ENCODE measurements at places on chromosomes 3 and 15.

GRCh38 chr3:130838898-130839600, 54.8 kb upstream of the ATP2C1 start:
- no peak for DNase-seq

- DNase-seq = no peak
These were observed 7.9 kb upstream of the UBXN7 start for GRCh38 chr3:196440041-196440537.

DNA sequence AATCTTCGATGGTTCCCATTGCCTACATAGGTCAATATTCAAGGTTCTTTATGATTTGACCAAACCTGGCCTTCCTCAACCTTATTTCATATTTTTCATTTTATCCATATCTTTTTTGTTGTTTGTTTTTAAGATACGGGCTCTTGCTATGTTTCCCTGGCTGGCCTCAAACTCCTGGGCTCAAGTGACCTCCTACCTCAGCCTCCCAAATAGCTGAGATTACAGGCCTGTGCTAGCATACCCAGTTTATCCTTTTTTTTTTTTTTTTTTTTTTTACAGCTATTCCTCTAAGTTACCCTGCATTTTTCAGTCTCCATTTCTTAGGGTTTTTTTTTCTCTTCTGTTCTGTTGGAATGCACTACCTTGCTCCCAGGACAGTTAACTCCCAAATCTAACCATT, 14.5 kb downstream of the ZNF609 start:
- no peak for DNase-seq

GRCh38 chr15:30929064-30929669, 25.5 kb downstream of the FAN1 start:
- DNase-seq = no peak

DNA sequence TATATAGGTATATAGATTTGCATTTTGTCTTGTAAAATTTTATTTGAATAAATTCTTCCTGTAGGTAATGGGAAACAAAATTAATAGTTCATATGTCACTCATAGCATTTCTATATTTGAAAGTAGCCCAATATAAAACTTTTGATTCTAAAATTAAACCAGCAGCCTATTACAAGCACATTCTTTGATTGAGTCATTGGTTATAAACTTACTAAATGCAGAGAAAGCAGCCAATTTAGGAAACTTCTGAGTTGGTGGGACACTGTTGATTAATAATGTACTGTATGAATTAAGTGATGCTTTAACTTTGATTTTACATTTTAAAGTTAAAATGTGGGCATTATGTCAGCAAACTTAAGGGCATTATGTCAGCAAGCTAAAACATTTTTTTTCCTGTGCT, 34.5 kb downstream of the NR1D2 start:
- no peak for DNase-seq

DNA sequence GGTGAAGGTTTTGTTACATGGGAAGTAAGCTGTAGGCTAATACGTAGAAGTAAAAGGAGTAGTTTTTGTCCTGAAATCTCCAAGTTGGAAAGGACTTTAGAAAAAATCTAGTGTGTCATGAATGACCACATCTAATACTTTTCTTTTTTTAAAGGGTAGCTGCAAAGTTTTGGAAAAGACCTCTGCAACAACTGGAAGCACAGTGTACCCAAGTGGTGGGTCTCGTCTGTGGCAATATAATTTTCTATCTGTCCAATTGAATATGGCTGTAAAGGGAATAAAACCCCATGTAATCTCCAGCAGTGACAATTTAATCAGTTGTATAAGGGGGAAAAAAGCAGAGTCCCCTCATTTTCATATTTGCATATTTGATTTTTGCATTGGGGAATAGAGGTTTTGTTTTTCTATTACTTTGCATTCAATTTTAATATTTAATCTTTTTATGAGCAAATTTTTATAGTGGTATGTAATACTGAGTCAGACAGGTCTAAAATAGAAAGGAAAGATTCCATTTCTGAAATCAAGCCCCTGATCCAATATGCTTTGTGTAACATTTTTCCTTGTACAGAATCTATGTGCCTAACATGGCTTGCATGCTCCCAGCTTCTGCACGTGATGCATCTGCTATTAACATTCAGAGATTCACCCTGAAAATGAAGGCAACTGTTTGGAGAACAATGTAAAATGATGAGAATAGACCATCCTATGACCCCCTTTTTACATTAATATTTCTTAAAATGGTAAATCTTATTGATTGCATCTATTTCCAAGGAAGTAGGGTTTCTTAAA, 531.4 kb downstream of the ZIC1 start:
- DNase-seq = no peak

DNA sequence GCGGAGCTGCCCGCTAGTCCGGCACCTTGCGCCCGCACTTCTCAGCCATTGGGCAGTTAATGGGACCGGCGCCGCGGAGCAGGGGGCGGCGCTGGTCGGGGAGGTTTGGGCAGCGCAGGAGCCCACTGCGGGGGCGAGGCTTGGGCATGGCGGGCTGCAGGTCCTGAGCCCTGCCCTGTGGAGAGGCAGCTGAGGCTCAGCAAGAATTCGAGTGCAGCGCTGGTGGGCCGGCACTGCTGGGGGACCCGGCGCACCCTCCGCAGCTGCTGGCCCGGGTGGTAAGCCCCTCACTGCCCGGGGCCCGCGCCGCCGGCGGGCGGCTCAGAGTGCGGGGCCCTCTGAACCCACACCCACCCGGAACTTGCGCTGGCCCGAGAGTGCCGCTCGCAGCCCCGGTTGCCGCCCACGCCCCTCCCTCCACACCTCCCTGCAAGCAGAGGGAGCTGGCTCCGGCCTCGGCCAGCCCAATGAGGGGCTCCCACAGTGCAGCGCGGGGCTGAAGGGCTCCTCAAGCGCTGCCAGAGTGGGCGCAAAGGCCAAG, 835.0 kb downstream of the TBL1XR1 start:
- no peak for DNase-seq

- no peak for DNase-seq
These were observed 74.3 kb upstream of the PLSCR4 start for GRCh38 chr3:146325170-146325569.

GRCh38 chr3:53166781-53167291, 5.8 kb downstream of the PRKCD start:
- peak; percentile 29 for DNase-seq

- DNase-seq = no peak
These were observed 26.6 kb upstream of the TRIM42 start for GRCh38 chr3:140651287-140651686.

DNA sequence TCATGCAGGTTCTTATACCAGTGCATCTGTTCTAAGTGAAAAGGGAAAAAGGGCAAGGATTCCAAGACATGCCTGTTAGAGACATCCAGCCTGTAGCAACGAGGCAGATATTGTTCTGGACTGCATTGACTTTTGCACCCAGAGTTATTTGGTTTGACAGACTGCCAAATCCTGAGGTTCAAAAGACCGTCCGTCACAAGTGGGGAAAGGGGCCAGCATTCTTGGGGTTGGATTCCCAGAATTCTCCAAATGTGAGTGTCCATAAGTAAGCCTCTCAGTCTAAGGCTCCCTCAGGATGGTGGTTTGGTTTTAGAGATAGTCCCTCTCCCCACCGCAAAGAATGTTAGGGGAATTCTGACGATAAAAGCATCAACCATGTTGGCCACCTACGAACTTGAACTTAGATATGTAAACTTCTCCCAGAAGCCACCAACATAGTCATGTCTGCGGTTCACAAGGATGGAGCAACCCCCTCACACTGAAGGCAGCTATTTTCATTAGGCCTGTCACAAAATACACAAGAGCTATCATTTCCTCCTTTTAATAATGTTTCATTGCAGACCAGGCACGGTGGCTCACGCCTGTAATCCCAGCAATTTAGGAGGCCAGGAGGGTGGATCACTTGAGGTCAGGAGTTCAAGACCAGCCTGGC, 13.6 kb upstream of the LACTB start:
- peak; percentile 100 for DNase-seq

- peak; percentile 70 for DNase-seq
These were observed 4.6 kb upstream of the CIDEC start for GRCh38 chr3:9884555-9885165.

GRCh38 chr3:113516115-113516505, 1.2 kb upstream of the SPICE1 start:
- no peak for DNase-seq

DNA sequence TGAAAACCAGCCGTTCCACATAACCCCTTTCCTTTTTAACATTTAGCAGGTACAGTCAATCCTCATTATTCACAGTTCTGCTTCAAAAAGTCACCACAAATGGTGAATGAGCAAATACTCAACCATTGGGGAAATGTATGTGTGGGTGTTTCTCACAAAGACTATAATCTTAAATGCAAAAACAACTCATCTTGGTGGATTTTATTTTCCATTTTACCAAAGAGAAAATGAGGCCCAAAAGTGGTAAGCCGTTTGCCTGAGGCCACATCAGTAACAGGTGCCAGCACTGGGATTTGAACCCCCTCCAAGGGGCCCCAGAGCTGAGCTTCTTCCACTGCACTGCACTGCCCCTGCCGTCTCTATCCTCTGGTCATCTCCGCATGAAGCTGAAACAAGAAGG, 208.8 kb downstream of the OSBPL10 start:
- DNase-seq = no peak

DNA sequence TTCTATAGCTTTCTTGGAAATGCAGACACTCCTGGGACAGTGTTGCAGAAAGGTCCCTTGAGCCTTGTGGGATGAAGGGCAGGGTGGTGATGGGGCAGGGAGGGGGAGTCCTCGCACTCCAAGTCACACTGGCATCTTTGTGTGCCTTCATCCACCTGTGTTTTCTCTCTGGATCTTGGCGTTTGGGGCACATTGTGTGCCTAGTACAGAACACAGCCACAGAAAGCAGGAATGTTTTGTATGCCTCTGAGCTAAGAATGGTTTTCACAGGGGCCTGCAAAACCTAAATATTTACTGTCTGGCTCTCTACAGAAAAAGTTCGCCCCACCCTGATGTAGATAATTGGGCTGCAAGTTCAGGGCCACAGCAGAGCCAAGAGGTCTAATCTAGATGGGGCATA, 5.7 kb downstream of the MYZAP start:
- DNase-seq = no peak

All from SJSA1 (cell line).